ENCODE measurements at places on chromosomes 5 and 9. TPM values are rescaled to one million over a fixed set of nuclear protein-coding genes. Genes with fewer than 3 reads are reported as not detected.

PTGR1 gene
- 51.8 TPM for total RNA-seq

OR13D1 gene
- total RNA-seq = not detected

- DNase-seq = no peak
Observed at GRCh38 chr5:179132586-179133355, 72.6 kb downstream of the ZNF354C start.

TAF11L5 gene
- not detected for total RNA-seq

GRCh38 chr9:137314561-137315560 lies 12.8 kb upstream of the NRARP start:
- no peak for DNase-seq

POLE3 gene
- total RNA-seq = 42.4 TPM

GRCh38 chr5:118228489-118228888 lies 759.9 kb downstream of the DTWD2 start:
- DNase-seq = no peak

GABRG2 gene
- total RNA-seq = 3.7 TPM

- peak; percentile 46 for DNase-seq
Observed at GRCh38 chr5:148956477-148957385, 106.1 kb downstream of the SH3TC2 start.
